ENCODE measurements at places on chromosomes 4 and X. TPM values are rescaled to one million over a fixed set of nuclear protein-coding genes. Genes with fewer than 3 reads are reported as not detected.

The PGAM4 gene
- not detected for total RNA-seq

The TKTL1 gene
- 0.18 TPM for total RNA-seq

The UNC5C gene
- total RNA-seq = 4.5 TPM

The CXCL13 gene
- not detected for total RNA-seq

The CXCL11 gene
- total RNA-seq = 1.2 TPM

The FIP1L1 gene
- total RNA-seq = 54.0 TPM

The KCNIP4 gene
- not detected for total RNA-seq

The CNGA2 gene
- not detected for total RNA-seq

The ADGRG2 gene
- 5.3 TPM for total RNA-seq

The SSX3 gene
- not detected for total RNA-seq

The NHSL2 gene
- 38.0 TPM for total RNA-seq

The TCEAL5 gene
- total RNA-seq = 1.0 TPM

The POLN gene
- 7.7 TPM for total RNA-seq

The RXFP1 gene
- total RNA-seq = not detected

The DDX53 gene
- not detected for total RNA-seq

The PLXNA3 gene
- 73.0 TPM for total RNA-seq

The USP27X gene
- total RNA-seq = 4.4 TPM

The HSFX3 gene
- not detected for total RNA-seq

The KANTR gene
- total RNA-seq = 30.2 TPM

The MAGEB6 gene
- not detected for total RNA-seq

The ETNPPL gene
- total RNA-seq = 8.3 TPM

The SUPT20HL2 gene
- total RNA-seq = not detected

The ACE2 gene
- total RNA-seq = not detected

The SSX1 gene
- total RNA-seq = not detected

The VSIG1 gene
- total RNA-seq = 0.36 TPM

The INTU gene
- total RNA-seq = 24.2 TPM

The CXCL1 gene
- total RNA-seq = 11.6 TPM

The PITX2 gene
- not detected for total RNA-seq

The SPANXN4 gene
- total RNA-seq = not detected

The GASK1B gene
- 100 TPM for total RNA-seq

The TASL gene
- 5.3 TPM for total RNA-seq

The CHIC2 gene
- total RNA-seq = 34.2 TPM

The ARHGAP10 gene
- total RNA-seq = 89.2 TPM

The TLR8 gene
- 2.8 TPM for total RNA-seq

The RBM10 gene
- 27.4 TPM for total RNA-seq
